Thymus (tissue), 14 donors: ENCODE measurements at places on chromosomes 13 and 19.

- H3K4me1 ChIP-seq, result peaks cover 4% of the 10 kb centered on the region
- H3K27me3 ChIP-seq, result no peaks in the 10 kb centered on the region
These were observed 162.0 kb downstream of the TM9SF2 start for GRCh38 chr13:99663185-99663825.

GRCh38 chr13:42274386-42275097 is 2.6 kb downstream of the AKAP11 start:
- no peaks in the 10 kb centered on the region for H3K36me3 ChIP-seq
- no peak for DNase-seq
- H3K27me3 ChIP-seq, result no peaks in the 10 kb centered on the region
- no peak overlapping the region for H3K4me3 ChIP-seq
- H3K27ac ChIP-seq, result no peak overlapping the region

DNA sequence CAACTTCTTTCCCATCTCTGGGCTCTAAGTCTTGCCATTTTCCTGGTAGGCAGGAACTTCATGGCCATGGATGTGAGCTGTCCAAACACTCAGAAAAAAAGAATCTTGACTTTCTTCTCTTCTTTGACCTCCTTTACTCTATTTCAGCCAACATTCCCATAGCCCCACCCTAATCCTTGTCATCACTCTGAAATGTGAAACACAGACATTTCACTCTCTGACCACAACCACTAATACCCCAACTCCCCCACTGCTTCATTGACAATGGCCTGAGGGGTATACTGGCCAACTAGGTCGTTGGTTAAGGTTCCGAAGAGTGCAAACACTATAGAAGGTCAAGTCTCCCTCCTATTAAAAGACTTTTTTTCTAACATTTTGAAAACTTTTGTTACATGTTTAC is 4.7 kb upstream of the CYP2A13 start:
- H3K36me3 ChIP-seq, result no peaks in the 10 kb centered on the region
- no peaks in the 10 kb centered on the region for H3K27me3 ChIP-seq
- DNase-seq, result no peak
- H3K4me1 ChIP-seq, result no peaks in the 10 kb centered on the region

- H3K4me3 ChIP-seq, result no peak overlapping the region
- H3K27ac ChIP-seq, result no peak overlapping the region
- H3K36me3 ChIP-seq, result peaks cover 12% of the 10 kb centered on the region
- H3K4me1 ChIP-seq, result no peaks in the 10 kb centered on the region
These were observed 22.4 kb upstream of the RANBP3 start for GRCh38 chr19:6000228-6000847.
